ENCODE measurements at places on chromosomes 6 and 20.

DNA sequence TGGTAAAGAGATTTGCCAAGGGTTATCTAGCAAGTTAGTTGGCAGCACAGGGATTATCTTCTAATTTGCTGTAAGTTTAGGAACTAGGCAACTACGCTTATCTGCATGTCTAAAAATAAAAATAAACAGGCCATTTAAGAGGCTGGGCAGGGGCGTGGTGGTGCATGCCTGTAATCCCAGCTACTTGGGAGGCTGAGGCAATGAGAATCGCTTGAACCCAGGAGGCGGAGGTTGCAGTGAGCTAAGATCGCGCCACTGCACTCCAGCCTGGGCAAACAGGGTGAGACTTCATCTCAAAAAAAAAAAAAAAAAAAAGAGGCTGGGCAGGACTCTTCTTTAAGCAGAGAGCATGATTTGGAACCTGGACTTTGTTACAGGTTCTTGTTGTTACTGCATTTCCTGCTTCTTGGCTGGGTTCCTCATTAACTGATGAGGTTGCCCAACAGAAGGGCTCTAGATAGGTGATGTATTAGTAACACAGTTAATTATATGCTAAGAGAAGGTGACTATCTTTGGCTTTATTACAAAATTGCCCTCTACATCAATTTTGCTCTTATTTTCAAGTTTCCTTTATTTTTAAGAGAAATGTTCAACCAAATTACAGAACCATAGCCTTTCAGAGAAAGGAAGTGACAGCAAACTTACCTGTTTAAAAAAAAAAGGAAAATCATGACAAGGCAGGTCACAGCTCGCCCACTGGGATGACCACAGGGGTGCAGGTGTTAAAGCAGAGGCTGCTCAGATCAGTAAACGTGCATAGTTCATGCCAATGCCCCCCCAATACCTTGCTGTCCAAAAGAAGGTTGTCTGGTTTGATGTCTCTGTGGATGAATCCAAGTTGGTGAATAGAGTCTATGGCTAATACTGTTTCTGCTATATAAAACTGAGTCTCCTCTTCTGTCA lies 32.5 kb downstream of the STK38 start:
- no peak for DNase-seq

GRCh38 chr6:132893772-132894490 lies 79.6 kb downstream of the RPS12 start:
- DNase-seq: no peak

- no peak for DNase-seq
These were observed 84.4 kb downstream of the PKIB start for GRCh38 chr6:122694602-122695001.

- DNase-seq: no peak
These were observed 96.1 kb downstream of the VEGFA start for GRCh38 chr6:43865932-43866645.

DNA sequence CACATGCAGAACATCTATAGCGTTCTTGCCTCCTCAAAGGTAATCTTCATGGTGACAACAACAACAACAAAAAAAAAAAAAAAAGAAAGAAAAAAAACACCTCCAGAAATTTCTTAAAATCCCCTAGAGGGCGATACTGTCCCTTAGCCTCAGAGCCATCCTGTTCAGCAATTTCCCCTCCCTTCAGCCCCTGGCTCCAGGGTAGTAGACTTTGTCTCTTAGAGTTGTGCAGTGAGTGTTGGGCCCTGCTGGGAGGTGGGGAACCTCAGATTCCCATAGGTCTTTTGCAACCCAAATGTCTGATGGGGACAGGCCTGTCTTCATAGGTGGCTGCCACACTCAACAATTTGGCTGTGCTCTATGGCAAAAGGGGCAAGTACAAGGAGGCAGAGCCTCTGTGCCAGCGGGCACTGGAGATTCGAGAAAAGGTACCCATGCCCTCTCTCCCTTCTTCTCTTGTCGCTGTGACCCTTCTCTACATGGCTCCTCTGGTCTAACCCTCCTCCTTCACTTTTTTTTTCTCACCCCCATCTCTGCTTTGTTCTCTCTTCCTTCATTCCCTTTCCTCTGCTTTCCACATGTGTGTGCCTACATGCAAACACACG lies 6.0 kb upstream of the PTK7 start:
- peak; percentile 55 for DNase-seq

GRCh38 chr6:155599160-155599559 lies 143.5 kb upstream of the NOX3 start:
- no peak for DNase-seq

GRCh38 chr6:314377-314776 lies 22.1 kb downstream of the DUSP22 start:
- DNase-seq: no peak

GRCh38 chr20:41426086-41426830 lies 59.6 kb upstream of the EMILIN3 start:
- DNase-seq: no peak

- DNase-seq: no peak
These were observed 269.5 kb downstream of the HIVEP2 start for GRCh38 chr6:142675517-142675916.

DNA sequence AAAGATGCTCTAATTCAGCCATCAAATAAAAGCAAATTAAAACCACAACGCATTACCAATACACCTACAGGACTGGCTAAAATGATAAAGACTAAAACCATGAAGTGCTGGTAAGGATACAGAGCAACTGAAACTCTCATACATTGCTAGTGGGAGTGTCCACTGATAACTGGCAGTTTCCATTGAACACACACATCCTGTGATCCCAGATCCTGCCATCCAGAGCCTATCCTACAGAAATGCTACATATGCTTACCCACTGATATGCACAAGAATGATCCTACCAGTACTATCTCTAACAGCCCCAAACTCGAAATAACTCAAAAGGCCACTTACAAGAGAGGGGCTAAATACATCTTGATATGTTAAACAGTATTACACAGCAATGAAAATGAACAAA lies 81.0 kb downstream of the FYN start:
- no peak for DNase-seq

DNA sequence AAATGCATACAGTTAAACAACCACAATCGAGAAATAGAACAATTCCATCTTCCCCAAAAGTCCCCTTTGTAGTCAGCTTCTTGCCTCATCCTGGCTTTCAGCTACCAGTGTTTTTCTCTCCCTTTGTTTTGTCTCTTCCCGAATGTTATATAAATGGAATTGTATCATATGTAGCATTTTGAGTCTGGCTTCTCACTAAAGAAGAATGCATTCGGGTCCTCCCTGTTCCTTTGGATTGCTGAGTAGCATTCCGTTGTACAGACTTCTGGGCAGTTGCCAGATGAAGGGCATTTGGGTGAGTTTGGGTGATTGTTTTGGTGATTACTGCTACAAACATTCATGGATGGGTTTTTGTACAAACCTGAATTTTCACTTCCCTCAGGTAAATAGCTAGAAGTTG lies 27.8 kb downstream of the PRPH2 start:
- no peak for DNase-seq

GRCh38 chr20:63978319-63979228 lies 868 bp downstream of the SAMD10 start:
- peak; percentile 71 for DNase-seq

- DNase-seq: no peak
These were observed 11.1 kb downstream of the UCKL1 start for GRCh38 chr20:63945031-63945658.

DNA sequence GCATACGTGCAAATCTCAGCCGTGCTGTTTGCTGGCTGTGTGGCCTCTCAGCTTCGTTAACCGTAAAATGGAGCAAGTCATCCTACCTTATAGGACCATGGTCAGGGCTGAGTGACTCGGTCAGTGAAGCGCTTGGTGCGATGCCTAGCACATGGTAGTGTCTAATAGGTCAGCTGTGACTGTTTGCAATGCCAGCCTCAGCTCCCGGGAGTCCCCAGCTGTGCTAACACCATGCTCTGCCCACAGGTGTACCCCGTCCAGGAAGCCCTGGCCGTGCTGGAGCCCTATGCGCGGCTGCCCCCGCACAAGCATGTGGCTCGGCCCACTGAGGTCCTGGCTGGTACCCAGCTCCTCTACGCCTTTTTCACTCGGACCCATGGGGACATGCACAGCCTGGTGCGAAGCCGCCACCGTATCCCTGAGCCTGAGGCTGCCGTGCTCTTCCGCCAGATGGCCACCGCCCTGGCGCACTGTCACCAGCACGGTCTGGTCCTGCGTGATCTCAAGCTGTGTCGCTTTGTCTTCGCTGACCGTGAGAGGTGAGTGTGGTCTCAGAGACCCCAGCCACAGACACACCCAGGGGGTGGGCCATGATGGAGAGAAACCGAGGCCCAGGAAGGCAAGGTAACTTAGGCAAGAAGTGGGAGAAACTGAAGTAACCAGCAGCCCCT lies 10.6 kb downstream of the TRIB3 start:
- DNase-seq: no peak

- DNase-seq: no peak
These were observed 192.8 kb downstream of the LRFN2 start for GRCh38 chr6:40394381-40394780.

- no peak for DNase-seq
These were observed 86.1 kb downstream of the SLX4IP start for GRCh38 chr20:10521068-10521831.

- no peak for DNase-seq
These were observed 334.7 kb upstream of the JAG1 start for GRCh38 chr20:11008444-11009033.

DNA sequence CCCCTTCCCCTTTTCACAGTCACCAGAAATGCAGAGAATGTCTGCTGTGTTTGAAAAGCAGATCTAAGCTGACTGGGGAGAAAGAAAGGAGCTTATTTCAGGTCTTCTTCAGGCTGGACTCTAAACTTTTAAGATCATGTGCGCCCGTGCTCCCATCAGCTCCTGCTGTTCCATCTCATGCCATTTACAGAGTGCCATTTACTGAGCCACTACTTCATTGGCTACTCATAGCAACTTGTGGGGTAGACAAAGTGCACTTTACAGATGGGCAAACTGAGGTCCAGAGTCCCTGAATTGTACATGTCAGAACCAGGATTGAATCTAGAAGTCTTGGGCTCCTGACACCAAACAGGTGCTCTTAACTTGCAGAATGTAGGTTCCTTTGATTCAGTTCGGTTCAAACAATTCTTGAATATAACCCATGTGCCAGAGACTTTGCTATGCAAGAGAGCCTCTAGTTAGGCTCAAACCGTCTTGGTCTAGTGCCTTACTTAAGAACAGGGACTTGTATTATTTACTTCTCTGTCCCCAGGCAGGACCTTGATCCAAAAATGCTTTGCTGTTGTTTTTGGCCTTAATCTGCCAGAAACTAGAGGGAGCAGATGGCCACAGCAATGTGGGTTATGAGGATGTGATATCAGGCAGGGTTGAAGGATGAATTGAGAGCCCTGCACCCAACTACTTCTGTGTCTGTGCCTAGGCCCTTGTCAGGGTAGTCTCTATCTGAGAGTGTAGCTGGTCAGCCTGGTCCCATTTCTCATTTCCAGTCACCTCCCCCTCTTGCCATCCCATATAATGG lies 56.4 kb downstream of the RALY start:
- DNase-seq: no peak

GRCh38 chr6:110882824-110883554 lies 8.4 kb downstream of the AMD1 start:
- DNase-seq: no peak

DNA sequence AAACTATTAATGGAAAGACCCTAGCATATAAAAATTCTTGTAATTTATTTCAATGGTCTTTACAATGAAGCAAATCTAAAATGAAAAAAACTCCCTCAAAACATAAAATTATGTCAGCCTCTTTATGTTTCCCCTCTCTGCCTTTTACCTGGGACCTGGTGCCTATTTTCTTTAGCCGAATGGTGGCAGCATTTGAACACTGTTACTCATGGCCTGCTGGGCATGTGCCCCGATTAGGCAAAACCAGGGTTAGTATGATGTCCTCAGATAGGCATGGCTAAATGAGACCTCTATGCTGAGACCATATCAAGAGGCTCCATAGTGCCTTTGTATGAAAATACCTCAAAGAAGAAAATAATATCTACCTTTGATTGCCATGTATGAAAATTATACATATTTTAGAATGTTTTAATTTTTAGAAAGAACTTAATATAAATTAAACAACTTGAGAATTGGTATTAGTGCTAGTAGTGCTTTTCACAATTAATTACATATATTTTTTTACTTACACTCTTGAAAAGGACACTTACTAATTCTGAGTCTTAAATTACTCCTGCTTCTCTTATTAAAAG lies 22.5 kb upstream of the C6orf58 start:
- peak; percentile 11 for DNase-seq

GRCh38 chr6:71082033-71082650 lies 125.3 kb upstream of the B3GAT2 start:
- no peak for DNase-seq
